Karpas-422 (cell line): ENCODE measurements at places on chromosomes 16 and 17.

- DNase-seq = no peak
Observed at GRCh38 chr17:81390873-81391255, 4.4 kb upstream of the BAHCC1 start.

GRCh38 chr17:76263896-76264295 lies 1.3 kb upstream of the UBALD2 start:
- no peak for DNase-seq

GRCh38 chr16:17470908-17471718 lies at the start of gene XYLT1:
XYLT1 (minus strand) TSS chr16:17470960; CDS start chr16:17470796, 164 bp downstream.
- DNase-seq = peak; percentile 72

DNA sequence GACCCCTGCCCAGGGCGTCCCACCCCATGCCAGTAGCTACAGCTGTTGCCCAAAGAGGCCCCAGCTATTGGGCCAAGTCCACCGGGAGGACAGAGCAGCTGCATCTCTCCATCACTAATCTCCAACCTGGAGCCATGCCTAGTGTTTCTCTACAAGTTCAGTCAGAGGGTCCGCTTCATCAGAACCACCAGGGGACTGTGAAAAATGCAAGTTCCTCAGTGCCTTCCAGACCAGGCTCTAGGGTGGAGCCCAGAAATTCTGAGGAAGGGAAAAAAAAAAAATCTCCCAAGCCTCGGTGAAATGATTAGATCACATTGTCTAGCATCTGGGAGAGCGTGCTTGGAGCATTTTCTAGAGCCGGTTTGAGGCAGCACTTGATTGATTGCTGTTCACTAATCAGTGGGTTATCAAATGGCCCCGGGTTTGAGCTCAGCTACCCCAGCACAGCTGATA lies 22.4 kb upstream of the HERPUD1 start:
- DNase-seq = no peak

- no peak for DNase-seq
Observed at GRCh38 chr17:41020336-41020735, 6.7 kb downstream of the KRTAP1-5 start.

GRCh38 chr16:30882429-30883310 lies 11.2 kb downstream of the BCL7C start:
- peak; percentile 38 for DNase-seq
